ENCODE measurements at places on chromosomes 12 and 14. TPM values are rescaled to one million over a fixed set of nuclear protein-coding genes. Genes with fewer than 3 reads are reported as not detected.

DNA sequence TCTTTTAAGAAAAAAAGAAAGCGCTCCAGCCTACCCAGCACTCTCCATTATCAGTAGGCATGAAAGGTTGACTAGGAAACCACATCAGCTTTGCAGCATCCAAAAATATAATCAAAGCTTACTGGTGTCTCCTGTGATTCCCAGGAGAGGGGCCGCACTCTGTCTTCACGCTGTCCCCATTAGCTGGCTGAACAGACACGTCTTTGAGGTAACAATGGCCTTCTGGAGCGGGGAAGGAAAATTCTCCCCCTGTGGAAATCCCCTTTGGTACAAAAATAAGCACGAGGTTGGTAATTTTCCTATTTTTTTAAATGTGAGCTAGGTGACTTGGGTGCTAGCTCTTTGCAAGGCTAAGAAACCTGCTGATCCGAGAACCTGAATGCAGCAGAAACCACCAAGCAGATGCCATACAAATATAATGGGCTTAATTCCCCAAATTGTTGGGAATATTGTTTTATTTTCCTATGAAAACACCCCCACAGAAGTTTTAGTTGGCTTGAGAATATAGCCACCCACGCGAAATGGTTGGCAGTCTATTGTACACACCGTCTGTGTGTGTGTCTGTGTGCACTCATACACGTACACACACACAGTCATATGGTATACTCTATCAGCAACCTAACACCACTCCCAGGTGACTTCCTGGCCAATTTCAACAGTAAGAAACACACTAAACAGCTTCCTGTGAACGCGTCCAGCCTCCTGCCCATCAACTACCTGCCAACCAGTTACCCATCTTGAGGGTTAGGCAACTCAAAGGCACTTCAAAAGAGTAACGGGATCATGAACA, 71.2 kb downstream of the KSR2 start:
- DNase-seq, result no peak
- H3K27ac ChIP-seq, result no peak overlapping the region
- no peaks in the 10 kb centered on the region for H3K36me3 ChIP-seq
- no peaks in the 10 kb centered on the region for H3K27me3 ChIP-seq

DNA sequence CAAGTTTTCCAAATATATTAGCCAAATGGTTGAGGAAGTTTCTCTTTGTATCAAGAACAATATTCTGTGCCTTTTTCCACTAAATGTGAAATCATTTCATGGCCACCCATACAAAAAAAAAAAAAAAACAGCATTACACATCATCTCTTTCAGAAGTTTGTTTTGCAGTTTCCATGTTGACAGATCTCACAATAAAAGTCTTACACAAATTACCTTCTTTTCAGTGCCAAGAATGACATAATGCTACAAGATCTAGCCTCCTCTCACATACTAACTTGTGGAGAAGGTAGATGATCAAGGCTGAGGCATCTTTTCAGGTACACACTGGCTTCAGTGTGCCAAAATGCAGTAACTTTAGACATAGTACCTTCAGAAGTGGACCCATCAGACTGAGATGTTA, 35.3 kb downstream of the PRKD1 start:
- no peaks in the 10 kb centered on the region for H3K4me1 ChIP-seq
- H3K27ac ChIP-seq, result no peak overlapping the region
- H3K36me3 ChIP-seq, result peaks cover 4% of the 10 kb centered on the region
- H3K4me3 ChIP-seq, result no peak overlapping the region

DNA sequence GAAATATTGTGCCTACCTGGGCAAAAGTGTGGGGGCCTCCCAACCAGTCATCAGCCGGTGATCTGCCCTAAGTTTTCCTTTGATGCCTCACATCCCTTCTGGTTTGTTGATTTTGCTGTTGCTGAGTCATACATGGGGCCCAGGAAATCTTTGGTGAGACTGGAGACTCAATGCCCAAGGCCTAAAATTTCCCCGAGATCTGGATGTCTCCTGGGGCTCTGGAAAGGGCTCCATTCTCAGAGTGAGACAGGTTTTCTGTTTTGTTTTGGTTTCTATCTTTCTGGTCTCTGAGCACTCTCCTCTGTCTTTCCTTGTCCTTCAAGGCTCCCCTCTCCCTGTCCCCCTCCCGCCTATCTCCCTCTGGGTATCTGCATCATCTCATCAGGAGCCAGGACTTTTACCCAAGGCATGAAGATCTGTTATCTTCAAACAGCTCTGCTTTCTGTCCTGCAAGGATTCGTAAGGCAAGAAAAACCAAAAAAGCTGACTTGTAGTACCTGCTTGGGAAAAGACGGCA, 152.8 kb upstream of the MAX start:
- no peak overlapping the region for H3K4me3 ChIP-seq
- DNase-seq, result no peak
- no peaks in the 10 kb centered on the region for H3K4me1 ChIP-seq
- H3K27me3 ChIP-seq, result no peaks in the 10 kb centered on the region
- H3K27ac ChIP-seq, result no peak overlapping the region

GRCh38 chr14:77485256-77485655, 13.4 kb downstream of the ISM2 start:
- DNase-seq, result no peak
- no peaks in the 10 kb centered on the region for H3K36me3 ChIP-seq
- H3K27me3 ChIP-seq, result no peaks in the 10 kb centered on the region
- no peaks in the 10 kb centered on the region for H3K4me1 ChIP-seq

DNA sequence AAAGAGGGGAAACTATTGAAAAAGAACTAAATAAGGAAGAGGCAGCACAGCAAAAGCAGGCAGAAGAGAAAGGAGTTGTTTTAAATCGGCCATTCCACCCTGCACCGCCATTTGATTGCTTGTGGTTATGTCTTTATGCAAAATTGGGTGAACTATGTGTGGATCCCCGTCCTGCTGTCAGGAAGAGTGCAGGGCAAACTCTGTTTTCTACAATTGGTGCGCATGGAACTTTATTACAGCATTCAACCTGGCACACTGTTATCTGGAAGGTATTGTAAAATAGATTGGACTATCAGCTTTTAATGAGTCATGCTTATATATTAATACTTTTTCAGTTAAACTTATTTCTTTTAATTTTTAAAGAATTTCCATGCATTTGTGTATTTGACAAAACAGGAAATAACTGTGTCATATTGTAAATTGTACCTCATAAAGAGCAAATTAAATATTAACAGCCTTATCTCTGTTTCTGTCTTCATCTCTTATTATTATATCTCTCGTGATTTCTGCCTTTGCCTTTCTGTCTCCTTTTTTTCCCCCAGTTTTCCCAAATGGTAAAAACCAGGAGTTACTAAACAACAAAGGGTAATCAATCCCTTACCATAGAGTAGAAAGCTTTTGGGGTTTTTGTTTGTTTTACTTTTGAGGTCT, 86.4 kb downstream of the MON2 start:
- no peaks in the 10 kb centered on the region for H3K27me3 ChIP-seq
- H3K27ac ChIP-seq, result no peak overlapping the region
- peaks cover 26% of the 10 kb centered on the region for H3K36me3 ChIP-seq

DNA sequence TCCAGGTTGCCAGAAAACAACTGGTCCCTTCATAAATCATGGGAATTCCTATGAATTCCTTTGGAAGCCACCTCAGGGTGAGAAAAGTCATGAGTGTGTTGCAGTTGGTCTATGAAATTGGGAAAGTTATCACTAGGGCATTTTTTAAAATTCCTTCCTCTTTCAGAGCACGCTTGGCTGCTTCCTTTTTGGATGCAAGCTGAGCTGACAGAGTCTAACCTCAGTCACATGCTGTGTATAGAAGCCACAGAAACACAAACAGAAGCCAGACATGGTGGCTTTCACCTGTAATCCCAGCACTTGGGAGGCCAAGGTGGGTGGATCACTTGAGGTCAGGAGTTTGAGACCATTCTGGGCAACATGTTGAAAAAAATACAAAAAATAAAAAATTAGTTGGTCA, 21.7 kb upstream of the HELB start:
- H3K4me1 ChIP-seq, result peaks cover 8% of the 10 kb centered on the region
- H3K27ac ChIP-seq, result no peak overlapping the region
- no peak overlapping the region for H3K4me3 ChIP-seq
- H3K36me3 ChIP-seq, result no peaks in the 10 kb centered on the region
- no peak for DNase-seq

- H3K4me1 ChIP-seq, result no peaks in the 10 kb centered on the region
- no peak overlapping the region for H3K27ac ChIP-seq
- H3K36me3 ChIP-seq, result no peaks in the 10 kb centered on the region
- H3K4me3 ChIP-seq, result no peak overlapping the region
- no peak for DNase-seq
Observed at GRCh38 chr12:20132818-20133217, 235.5 kb upstream of the PDE3A start.

DNA sequence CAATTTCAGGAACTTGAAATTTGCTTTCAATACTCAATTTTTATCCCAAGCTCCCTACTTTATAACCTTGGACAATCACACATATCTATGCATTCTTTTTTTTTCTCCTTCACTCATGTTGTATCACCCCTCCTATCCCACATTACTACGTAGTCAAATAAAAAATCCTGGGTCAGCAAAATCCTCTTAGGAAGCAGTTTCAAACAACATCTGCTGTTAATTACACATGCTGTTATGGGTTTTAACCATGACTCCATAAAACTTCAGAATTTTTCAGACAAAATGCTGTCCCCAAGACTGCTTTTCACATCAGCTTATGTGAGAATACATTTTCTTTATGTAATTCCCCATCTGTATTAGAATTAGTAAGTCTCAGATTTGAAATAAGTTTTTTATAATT, 61.7 kb downstream of the LRFN5 start:
- no peak overlapping the region for H3K4me3 ChIP-seq
- H3K4me1 ChIP-seq, result no peaks in the 10 kb centered on the region
- no peak overlapping the region for H3K27ac ChIP-seq
- no peaks in the 10 kb centered on the region for H3K36me3 ChIP-seq
- H3K27me3 ChIP-seq, result no peaks in the 10 kb centered on the region

DNA sequence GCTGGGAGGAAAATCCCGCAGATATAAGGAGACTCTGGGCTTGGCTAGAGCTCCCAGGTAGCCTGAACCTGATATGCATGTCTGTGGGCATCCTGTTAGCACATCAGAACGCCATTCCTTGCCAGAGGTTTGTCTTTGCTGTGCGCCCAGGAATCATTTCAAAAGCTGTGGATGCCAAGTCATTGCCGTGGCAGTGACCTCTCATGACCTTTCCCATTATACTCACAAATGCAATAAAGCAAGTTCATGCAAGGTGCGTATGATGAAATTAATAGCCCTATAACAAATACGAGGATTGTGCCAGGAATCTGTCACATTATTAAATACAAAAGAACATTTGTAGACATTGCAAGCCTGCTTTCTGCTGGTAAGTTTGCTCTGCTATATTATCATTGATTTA, 229.1 kb upstream of the PELI2 start:
- H3K27ac ChIP-seq, result no peak overlapping the region
- peaks cover 9% of the 10 kb centered on the region for H3K27me3 ChIP-seq
- no peak for DNase-seq
- no peaks in the 10 kb centered on the region for H3K4me1 ChIP-seq
- no peaks in the 10 kb centered on the region for H3K36me3 ChIP-seq
- no peak overlapping the region for H3K4me3 ChIP-seq

GRCh38 chr12:80264891-80265290, 165.6 kb downstream of the OTOGL start:
- peaks cover 7% of the 10 kb centered on the region for H3K27me3 ChIP-seq
- H3K27ac ChIP-seq, result no peak overlapping the region
- no peaks in the 10 kb centered on the region for H3K36me3 ChIP-seq

- H3K27ac ChIP-seq, result no peak overlapping the region
- DNase-seq, result no peak
- no peak overlapping the region for H3K4me3 ChIP-seq
- no peaks in the 10 kb centered on the region for H3K36me3 ChIP-seq
- H3K27me3 ChIP-seq, result no peaks in the 10 kb centered on the region
Observed at GRCh38 chr12:42284157-42284556, 41.7 kb downstream of the ZCRB1 start.

- no peak overlapping the region for H3K27ac ChIP-seq
- no peak overlapping the region for H3K4me3 ChIP-seq
- H3K36me3 ChIP-seq, result no peaks in the 10 kb centered on the region
- DNase-seq, result no peak
- no peaks in the 10 kb centered on the region for H3K4me1 ChIP-seq
Observed at GRCh38 chr14:100532906-100533655, 54.1 kb downstream of the BEGAIN start.

DNA sequence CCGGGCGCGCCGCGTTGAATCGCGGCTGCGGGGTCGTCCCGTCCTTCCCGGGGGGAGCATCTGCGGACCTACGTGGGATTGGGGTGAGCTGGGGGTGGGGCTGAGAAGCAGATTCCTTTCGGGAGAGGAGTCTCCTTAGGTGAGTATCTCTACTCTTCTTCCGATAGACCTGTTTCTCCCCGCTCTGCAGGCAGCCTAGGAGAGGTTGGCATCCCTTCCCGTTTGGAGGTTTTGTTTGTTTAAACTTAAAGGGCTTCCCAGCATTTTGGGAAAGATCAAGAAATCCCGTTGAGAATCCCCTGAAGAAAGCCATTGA, 411 bp downstream of the TTLL5 start:
- H3K27ac ChIP-seq, result peak overlapping the region; percentile 98
- H3K27me3 ChIP-seq, result peaks cover 8% of the 10 kb centered on the region
- peaks cover 19% of the 10 kb centered on the region for H3K4me1 ChIP-seq
- H3K4me3 ChIP-seq, result peak overlapping the region; percentile 93
- no peak for DNase-seq

- H3K4me3 ChIP-seq, result no peak overlapping the region
- DNase-seq, result no peak
- no peaks in the 10 kb centered on the region for H3K4me1 ChIP-seq
- H3K36me3 ChIP-seq, result no peaks in the 10 kb centered on the region
- H3K27me3 ChIP-seq, result no peaks in the 10 kb centered on the region
Observed at GRCh38 chr12:63941879-63942278, 97.4 kb downstream of the SRGAP1 start.

- no peak overlapping the region for H3K4me3 ChIP-seq
- no peak overlapping the region for H3K27ac ChIP-seq
- H3K36me3 ChIP-seq, result no peaks in the 10 kb centered on the region
- peaks cover 2% of the 10 kb centered on the region for H3K27me3 ChIP-seq
- peaks cover 7% of the 10 kb centered on the region for H3K4me1 ChIP-seq
Observed at GRCh38 chr14:70013271-70013873, 134.2 kb downstream of the SMOC1 start.

GRCh38 chr14:23776296-23776695, 140.1 kb downstream of the DHRS2 start:
- H3K27me3 ChIP-seq, result peaks cover 12% of the 10 kb centered on the region
- no peaks in the 10 kb centered on the region for H3K36me3 ChIP-seq

RHEBL1 gene
- polyA plus RNA-seq, result 22.5 TPM

DHRS2 gene
- 0.28 TPM for polyA plus RNA-seq

CCDC92 gene
- polyA plus RNA-seq, result 24.6 TPM

ABCD2 gene
- 0.36 TPM for polyA plus RNA-seq

HOXC6 gene
- not detected for polyA plus RNA-seq

SH2B3 gene
- 0.08 TPM for polyA plus RNA-seq

ADAM21 gene
- polyA plus RNA-seq, result 0.07 TPM

GLI1 gene
- polyA plus RNA-seq, result not detected

CD69 gene
- polyA plus RNA-seq, result 434 TPM

TNFAIP2 gene
- 0.20 TPM for polyA plus RNA-seq

SLC7A7 gene
- 1.1 TPM for polyA plus RNA-seq

Measured in immature natural killer cell (primary cell).